ENCODE measurements at places on chromosomes 16 and 17. TPM values are rescaled to one million over a fixed set of nuclear protein-coding genes. Genes with fewer than 3 reads are reported as not detected.

BIRC5 gene
- 17.6 TPM for total RNA-seq

DNA sequence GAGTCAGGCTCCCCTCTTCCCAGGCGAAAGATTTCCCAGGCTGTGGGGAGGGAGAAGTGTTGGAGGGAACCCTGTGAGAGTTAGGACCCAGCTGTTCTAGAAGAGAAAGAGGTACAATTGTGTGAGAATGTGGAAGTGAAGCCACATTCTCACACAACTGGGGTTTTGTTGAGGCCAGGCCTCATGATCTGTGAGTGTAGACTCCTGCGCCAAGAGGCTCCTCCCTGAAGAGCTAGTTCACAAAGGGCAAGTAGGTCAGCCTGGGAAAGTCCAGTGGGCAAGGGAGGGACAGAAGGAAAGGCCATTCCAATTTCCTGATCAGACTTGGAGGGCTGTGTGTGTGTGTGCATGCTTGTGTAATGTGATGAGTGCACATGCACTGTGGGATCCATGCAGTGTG, 15.2 kb downstream of the CD300LF start:
- no peaks in the 10 kb centered on the region for H3K4me1 ChIP-seq
- H3K4me3 ChIP-seq: no peak overlapping the region
- no peak overlapping the region for H3K27ac ChIP-seq
- no peaks in the 10 kb centered on the region for H3K36me3 ChIP-seq

TRIM72 gene
- total RNA-seq: not detected

GRCh38 chr16:80500116-80500859, 40.5 kb upstream of the DYNLRB2 start:
- no peaks in the 10 kb centered on the region for H3K27me3 ChIP-seq
- no peak overlapping the region for H3K4me3 ChIP-seq
- no peaks in the 10 kb centered on the region for H3K36me3 ChIP-seq
- DNase-seq: no peak
- no peaks in the 10 kb centered on the region for H3K4me1 ChIP-seq
- no peak overlapping the region for H3K27ac ChIP-seq

All from adrenal gland (tissue), 19 donors.